Activated CD4-positive, alpha-beta T cell treated with anti-CD3 and anti-CD28 coated beads, Interleukin-2, amount 50 U/mL, for 4 hours (primary cell): ENCODE measurements at places on chromosomes 13 and 19.

DNA sequence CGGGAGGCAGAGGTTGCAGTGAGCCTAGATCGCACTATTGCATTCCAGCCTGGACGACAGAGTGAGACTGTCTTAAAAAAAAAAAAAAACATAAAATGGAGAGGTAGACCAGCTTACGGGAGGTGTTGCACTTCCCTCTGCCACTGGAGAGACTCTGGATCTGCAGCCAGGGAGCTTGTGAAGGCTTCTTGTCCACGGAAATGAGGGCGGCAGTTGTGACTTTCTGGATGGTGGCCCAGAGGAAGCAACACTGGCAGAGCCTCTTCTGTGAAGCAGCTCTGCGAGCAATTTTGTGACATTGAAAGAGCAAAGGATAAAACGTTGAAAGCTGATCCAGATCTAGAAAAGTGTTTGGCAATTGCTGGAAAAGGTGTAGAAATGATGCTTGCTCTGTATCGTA lies 10.4 kb downstream of the SPINT2 start:
- DNase-seq: no peak

DNA sequence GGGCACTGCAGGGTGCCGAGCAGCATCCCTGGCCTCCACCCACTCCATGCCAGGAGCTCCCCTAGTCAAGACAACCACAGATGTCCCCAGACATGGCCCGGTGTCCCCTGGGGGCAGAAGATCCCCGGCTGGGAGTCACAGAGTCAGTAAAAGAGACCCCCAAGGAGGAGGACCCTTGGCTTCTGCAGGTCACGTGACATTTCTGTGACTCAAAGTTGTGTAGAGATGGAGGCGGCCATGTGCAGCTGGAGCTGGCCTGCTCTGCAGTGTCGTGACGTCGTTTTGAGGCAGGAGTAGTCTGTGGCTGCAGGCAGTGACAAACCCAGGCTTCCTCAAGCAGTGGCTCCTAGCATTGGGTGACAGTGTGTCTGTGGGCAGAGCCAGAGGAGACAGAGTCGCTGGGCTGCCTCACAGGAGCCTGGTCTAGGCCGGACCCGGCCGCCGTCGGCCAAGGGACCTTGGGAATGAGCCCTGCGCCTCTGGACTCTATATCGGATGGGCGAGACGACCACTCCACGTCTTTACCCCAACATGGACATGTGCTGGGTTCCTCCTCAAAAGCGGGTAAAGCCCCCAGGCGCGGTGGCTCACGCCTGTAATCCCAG lies 7.7 kb upstream of the DIRAS1 start:
- DNase-seq: no peak

DNA sequence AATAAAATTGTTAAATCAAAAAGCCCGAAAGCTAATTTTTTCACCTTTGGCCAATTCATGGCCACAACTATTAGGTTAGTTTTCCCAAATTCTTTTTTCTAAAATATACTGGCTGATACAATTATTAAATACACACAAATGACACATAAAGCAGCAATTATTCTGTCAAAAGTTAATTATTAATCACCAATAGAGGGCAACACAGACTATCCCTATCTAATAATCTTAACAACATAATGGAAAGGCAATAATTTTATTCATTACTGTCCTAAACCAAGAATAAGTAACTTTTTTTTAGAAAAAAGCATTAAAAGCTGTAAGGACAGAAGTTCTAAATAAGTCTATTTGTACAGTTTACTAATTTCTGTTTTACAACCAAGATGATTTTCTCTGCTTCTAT lies 51.7 kb downstream of the KATNAL1 start:
- DNase-seq: no peak

DNA sequence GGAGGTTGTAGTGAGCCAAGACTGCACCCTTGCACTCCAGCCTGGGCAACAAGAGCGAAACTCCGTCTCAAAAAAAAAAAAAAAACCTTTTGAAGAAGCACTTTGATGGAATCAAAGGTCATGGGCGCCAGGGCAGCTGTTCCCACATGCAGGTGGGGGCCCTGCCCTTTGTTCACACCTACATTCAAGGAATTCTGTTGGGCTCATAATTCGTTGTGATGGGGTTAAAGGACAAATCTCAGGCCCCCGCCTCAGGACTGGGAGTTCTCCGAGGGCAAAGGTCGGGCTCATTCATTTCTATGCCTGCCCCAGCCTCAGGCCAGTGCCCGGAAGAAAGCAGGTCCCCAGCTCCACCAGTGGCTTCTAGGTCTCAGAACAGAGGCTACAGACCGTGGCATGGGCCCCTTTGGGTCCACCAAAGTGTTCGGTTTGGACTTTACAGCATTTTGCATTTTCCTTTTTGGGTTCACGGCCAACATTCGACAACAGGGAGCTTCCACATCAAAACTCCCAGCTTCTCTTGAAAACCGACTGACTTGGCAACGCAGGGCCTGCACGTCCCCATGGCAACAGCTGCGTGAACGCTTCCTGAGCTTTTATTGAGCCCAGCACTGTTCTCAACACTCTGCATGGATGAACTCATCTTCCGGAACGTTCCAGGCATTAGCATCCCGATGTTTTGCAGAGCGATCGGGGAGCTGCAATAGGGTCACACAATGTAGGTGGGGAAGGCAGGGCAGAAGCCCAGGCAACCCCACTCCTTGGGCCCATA lies 10.1 kb upstream of the GTF2F1 start:
- no peak for DNase-seq

GRCh38 chr13:94342436-94343242 lies 136.8 kb downstream of the DCT start:
- no peak for DNase-seq

DNA sequence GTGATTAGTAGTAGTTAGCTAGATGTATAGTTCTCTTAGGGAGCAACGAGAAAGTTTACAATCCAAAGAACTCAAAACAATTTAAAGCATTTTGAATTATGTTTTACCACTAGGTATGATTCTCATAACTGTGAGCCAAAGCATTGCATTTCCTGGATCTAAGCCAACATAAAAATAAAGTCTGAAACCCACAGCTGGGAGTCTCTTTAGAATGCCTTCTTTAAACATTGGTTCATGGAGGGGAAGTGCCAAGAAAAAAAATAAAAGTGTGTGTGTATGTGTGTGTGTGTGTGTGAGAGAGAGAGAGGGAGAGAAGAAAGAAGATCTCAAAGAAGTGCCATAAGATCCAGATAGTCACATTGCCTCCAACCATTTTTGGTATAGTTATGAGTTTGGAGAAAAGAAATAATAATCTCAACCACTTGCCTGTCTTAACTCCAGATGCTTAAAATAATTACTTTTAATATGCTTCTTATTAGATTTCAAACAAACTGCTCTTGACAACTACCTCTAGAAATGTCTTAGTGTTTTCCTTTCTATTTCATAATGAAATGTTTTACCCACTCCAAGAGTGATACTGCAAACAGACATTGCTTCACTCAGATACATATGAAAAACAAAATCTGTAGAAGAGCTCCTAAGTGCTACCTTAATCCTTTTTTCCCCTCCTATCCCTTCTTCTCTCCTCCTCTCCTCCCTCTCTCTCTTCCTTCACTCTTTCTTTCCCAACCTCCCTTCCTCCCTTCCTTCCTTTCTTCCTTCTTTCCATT lies 554.1 kb downstream of the KCTD12 start:
- no peak for DNase-seq

GRCh38 chr13:25990801-25991200 lies 61.0 kb downstream of the SHISA2 start:
- no peak for DNase-seq
